RWPE1 (cell line): ENCODE measurements at places on chromosomes 5 and 9.

DNA sequence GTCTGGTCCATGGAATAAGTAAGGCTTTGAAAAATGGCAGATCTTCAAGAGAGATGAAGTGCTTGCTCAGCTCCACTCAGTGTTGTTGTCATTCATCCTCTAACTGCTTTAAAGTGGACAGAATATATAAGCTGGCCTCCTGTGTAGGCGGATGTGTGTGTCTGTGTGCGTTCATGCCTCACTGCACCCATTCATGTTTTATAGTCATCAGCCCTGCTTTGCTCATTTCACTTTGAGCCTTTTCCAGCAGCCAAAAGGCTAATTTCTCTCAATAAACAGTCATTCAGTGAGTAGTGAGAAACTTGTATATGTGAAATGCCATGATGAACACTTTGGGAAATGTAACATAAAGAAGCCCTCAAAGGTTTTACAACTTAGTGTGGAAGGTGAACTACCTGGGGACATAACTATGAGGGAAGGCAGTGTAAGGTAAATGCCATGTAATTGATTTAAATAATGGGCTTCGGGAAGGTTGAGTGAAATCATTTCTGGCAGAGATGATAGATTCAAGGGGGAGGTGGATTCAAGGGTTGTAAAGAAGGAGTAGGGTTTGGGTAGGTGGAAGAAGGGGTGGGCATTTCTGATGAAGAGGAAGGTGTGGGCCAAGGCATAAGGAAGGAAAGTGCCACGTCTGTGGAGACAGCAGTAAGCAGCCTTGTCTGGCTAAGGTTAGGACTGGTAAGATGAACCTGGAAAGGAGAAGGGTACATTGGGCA, 15.7 kb downstream of the TTC23L start:
- DNase-seq: no peak

GRCh38 chr5:135140446-135141204, 106.6 kb upstream of the PITX1 start:
- peak; percentile 95 for DNase-seq

DNA sequence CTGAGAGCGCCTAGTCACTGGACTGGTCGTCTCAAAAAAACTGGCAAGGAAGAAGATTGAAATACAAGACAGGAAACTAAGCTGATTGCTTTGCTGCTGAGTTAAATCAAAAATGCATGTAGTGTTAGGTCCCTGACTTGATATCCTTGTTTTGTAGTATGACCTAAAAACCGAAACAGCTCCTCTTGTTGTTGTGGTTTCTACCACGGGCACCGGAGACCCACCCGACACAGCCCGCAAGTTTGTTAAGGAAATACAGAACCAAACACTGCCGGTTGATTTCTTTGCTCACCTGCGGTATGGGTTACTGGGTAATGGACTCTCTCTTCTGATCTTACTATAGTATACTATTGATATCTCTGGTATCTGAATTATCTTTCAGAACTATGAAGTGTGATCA, 4.3 kb downstream of the MTRR start:
- no peak for DNase-seq

- DNase-seq: no peak
Measured at GRCh38 chr9:135563858-135564257, 2.3 kb downstream of the PAEP start.

DNA sequence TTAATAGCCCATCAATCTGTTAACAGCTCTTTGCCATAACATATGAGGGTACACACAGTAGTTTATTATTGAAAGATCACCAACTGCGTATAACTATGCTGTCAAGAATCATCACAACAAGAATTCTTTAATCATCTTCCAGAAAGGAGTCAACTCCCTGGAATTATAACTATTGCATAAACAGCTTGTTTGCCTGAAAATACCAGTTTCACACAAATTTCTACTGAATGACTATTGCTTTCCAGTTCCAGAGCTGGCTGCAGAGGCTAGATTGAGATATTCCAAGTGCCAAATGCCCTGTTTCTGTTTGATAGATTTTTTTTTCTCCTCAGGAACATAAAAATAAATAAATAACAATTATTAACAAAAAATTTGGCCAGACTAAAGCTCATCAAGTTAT, 444.7 kb downstream of the TLE1 start:
- no peak for DNase-seq

- DNase-seq: no peak
Measured at GRCh38 chr5:74257060-74257527, 383.4 kb downstream of the ENC1 start.

GRCh38 chr5:159156426-159157238, 52.7 kb downstream of the RNF145 start:
- peak; percentile 82 for DNase-seq

- no peak for DNase-seq
Measured at GRCh38 chr9:36488389-36488756, 84.3 kb upstream of the MELK start.

DNA sequence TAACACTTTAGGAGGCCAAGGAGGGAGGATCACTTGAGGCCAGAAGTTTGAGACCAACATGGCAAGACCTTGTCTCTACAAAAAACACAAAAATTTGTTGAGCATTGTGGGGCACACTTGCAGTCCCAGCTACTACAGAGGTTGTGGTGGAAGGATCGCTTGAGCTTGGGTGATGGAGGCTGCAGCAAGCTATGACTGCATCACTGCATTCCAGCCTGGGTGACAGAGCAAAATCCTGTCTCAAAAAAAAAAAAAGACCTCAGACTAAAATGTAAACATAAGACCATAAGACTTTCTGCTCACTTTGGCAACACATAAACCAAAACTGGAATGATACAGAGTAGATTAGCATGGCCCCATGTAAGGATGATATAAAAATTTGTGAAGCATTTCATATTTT, 24.6 kb upstream of the NANS start:
- no peak for DNase-seq

- peak; percentile 77 for DNase-seq
Measured at GRCh38 chr9:37290940-37291485, 131.5 kb upstream of the GRHPR start.

DNA sequence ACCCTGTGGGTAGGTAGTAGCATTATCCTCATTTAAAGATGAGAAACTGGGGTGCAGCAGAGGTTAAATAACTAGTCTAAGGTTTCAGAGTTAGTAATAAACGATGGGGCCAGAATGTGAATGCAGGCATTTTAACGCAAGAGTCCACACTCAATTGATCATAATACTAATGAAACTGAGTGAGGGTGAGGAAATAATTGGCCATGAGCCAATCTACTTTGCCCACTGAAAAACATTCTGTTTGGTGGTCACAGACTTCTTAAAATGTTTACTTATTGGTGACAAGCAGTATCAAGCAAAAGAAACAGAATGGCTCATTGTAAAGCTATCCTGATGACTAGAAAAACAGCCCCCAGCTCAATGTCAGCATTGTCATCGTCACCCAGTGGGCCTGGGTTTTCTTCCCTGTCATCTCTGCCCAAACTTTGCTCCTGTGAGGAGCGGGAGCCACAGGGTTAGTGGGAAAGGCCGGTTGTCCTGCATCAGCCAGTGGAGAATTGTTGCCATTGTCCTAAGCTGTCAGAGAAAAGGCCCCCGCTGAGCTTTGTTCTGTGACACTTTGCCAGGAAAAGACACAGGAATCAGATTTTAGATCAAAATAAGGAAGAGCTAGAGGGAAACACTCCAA, 77.3 kb upstream of the MAN2A1 start:
- no peak for DNase-seq

DNA sequence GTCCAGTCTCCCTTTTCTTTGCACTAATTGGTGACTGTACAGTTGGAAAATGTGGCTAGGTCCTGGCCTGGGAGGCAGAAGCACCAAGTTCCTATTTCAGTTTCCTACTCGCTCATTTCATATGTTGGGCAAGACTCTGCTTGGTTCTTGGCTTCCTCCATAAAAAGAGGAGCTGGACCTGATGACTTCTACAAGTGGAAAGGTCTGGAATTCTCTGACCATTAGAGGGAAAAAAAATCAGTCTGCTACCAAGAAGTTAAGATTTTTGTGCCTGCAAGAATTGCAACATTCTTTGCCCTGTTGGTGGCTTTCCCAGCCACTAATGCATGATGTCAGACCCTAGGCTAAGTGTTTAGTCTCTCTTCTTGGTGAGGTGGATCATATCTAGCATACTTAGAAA, 91.5 kb downstream of the WDR41 start:
- DNase-seq: no peak

GRCh38 chr9:108166519-108166918, 677.0 kb upstream of the KLF4 start:
- no peak for DNase-seq

GRCh38 chr9:69463497-69464068, 138.6 kb downstream of the ENTREP1 start:
- DNase-seq: no peak

DNA sequence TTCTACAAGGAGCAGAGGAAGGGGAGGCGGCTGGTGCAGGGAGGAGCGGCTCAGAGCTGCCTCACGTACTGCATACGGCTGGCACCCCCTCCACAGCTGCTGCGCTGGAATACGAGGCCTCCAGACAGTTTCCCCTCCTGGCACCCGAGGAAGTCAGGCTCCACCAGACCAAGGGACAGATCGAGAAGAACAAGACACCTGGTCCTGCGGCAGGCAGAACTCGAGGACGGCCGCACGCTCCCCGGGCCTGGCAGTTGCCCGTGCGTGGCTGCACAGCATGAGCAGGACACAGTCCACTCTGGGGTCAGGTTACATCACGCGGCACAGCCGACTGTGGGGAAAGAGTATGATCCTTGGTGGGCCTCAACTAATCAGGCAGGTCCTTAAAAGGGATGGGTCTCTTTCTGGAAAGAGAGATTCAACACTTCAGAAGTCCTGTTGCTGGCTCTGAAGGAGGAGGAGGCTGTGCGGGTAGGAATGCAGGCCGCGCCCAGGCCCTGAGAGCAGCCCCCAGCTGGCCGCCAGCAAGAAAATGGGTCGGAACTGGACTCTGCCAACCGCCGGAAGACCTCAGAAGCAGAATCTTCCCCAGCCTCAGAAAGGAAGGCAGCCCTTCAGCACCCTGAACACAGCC, 11.6 kb downstream of the UBAC1 start:
- no peak for DNase-seq

- DNase-seq: no peak
Measured at GRCh38 chr5:173493846-173494245, 122.6 kb downstream of the BOD1 start.

DNA sequence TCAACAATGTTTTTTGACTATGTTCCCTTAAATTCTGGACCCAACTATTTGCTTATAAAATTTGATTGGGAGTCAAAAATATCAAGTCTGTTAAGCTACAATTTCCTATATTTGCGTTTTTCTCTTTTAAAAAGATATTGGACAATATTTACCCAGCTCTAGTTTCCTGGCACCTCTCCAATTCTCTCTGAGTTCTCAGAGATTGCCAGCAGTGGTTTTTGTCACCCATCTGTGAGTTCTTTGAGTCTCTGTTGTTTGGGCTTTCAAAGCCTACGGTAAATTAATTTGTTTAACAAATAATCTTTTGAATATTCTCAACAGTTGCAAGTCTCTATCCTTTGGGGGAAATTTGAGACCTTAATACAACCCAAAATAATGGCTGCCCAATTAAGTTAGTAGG, 174.2 kb upstream of the PUM3 start:
- no peak for DNase-seq

DNA sequence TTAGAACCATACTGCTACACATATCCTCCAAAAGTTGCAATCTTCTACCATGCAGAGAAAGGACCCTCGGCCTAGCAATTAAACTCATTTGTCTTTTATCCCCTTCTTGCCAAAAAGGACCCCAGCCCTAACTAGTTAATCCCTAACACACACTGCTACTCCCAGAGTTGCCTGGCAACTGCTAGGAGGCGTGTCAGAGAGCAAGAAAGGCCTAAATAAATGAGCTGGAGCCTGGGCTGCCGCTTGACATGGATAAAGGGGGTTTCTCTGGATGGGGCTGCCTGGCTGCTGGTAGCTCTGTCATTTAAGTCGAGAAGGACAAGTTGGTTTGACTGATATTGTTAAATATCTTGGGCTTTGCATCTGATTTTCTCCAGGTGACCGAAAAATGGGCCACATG, 194.8 kb downstream of the CRB2 start:
- DNase-seq: no peak

GRCh38 chr5:145936401-145937131, at the start of gene SH3RF2:
Gene SH3RF2 (plus strand): TSS chr5:145936578. CDS start chr5:145937929, 1,351 bp downstream.
- DNase-seq: peak; percentile 94

DNA sequence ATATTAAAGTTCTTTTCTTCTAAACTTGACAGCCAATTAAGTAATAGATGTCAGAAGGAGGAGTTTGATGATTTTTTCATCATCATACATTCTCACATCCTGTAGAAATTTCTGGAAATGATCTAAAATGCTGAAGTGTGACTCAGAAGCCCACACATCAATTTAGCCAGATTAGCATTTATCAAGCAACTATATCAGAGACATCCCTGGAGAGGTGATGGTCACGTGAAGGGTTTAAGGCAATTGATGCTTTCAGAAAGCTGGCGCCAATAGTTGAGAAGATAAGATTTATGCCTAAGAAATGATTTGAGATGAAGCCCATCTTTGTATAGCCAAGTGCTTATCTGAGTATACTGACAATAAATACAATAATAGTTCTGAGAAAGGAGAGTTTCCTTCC, 162.9 kb upstream of the RORB start:
- DNase-seq: no peak

GRCh38 chr5:111626473-111627148, 114.3 kb upstream of the STARD4 start:
- DNase-seq: no peak

DNA sequence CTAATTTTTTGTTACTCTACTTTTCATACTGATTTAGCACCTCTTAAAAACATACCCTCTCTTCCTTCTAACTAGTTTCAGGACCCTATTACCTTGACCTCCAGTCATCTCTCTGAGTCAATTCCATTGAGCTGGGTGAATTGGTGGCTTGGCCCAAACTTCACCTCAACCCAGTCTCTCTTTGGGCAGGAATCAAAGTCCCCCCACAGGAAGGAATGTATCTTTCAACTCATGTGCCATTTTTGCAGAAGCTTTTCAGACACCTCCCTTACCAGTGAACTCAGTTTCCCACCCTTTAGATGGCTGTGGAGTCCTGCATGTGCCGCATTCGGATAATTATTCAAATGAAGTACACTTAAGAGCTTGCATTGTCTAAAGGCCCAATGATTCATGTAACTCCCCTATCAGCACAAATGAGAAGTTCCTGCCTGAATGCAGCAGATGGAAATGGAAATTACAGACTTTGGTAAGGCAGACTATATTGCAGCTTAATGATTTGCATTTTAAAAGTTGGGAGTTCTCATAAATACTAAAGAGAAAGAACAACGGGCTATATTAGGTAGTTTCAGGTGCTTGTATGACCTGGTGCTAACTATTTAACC, 693.5 kb downstream of the PTPRD start:
- DNase-seq: no peak

DNA sequence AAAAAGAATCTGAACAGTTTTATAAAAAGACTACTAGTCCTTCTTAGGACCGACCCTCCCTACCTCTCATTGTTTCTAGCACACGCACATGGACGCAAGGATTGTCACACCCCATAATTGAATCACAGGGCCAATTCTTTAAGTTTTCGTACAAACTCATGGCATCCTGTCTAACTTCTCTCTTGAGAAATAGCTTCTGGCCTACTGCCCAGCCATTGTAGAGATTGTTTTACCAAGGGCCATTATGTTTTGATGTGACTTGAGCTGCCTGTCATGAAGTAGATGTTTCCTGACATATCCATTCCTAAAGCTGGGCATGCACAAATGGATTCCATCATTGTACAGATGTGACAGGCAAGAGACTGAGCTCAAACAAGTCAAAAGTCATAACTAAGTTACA, 1672.1 kb upstream of the C9orf72 start:
- no peak for DNase-seq
